Activated CD8-positive, alpha-beta memory T cell treated with anti-CD3 and anti-CD28 coated beads, Interleukin-2, amount 50 U/mL, for 4 hours (primary cell): ENCODE measurements at places on chromosomes 7 and 10.

- DNase-seq = no peak
These were observed 79.5 kb downstream of the PIP4K2A start for GRCh38 chr10:22634606-22635459.

- DNase-seq = no peak
These were observed 231.5 kb downstream of the ELFN1 start for GRCh38 chr7:1901431-1902210.

DNA sequence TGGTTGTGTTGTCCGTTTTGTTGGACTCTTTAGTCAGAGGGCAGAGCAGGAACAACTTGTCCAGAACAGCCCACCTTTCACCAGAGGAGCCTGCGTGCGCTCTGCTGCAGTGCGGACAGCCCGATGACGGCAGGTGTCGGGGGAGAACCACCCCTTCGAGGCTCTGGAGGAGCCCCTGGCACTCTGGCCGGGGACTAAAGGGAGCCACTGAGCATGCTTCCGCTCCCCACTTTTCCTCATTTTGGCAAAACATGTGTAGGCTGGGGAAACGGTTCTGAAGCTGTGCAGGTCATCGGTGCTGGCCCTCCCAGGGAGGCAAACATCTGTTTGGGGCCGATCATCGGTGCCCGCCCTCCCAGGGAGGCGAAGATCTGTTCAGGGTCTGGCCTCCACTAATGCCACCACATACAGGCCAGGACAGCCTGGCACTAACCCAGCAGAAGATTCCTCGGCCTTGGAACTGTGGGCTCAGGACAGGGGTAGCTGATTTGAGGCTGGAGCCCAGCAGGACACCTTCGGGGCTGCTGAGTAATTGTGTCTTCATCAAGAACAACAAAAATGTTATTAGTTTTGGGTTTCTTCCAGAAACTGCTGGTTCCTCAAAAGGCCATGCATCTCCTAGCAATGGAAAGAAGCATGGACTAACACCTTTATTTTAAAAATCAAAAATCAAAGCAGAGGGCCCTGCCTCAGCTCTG is 124.4 kb upstream of the TCERG1L start:
- DNase-seq = no peak

GRCh38 chr7:40276061-40276460 is 141.3 kb downstream of the SUGCT start:
- DNase-seq = no peak

GRCh38 chr7:681551-682307 is 44.8 kb upstream of the DNAAF5 start:
- no peak for DNase-seq

- DNase-seq = no peak
These were observed 62.1 kb downstream of the CHN2 start for GRCh38 chr7:29256693-29257002.

- DNase-seq = no peak
These were observed 117.9 kb downstream of the NPY start for GRCh38 chr7:24401628-24402593.

GRCh38 chr7:93574646-93575554 is at the start of gene CALCR:
Gene CALCR, minus strand, starts transcription at chr7:93574724. Its CDS starts 87,743 bp downstream, at chr7:93486981.
- DNase-seq = no peak

- DNase-seq = no peak
These were observed 191.6 kb downstream of the FANK1 start for GRCh38 chr10:126087796-126088505.

DNA sequence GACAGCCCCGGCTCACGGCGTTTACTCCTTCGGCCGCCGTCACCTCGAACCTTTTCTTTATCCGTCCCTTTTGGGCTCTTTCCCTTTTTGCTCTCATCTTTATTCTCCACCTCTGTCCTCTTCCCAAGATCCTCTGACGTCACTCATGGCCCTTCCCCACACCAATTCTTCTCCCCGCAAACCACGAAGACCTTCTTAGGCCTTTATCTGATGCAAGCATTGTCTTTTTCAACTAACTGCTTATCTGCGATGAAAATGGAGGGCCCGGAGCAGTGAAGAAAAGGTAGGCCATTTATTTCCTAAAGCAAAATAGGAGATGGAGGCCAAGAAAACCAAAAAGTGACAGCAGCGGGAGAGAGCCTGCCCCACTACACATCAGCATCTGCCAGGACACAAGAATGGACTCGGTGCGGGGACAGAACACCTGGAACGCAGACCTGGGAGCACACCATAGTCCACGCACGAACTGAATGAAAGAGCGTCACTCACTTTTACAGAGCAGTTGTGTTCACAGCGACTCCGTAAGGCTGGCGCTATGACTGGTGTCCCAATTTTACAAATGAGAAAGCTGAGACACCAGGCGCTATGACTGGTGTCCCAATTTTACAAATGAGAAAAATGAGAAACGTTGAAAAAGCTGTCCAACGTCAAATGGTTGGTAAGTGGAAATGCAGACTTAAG is 45.3 kb downstream of the ZNF777 start:
- no peak for DNase-seq

DNA sequence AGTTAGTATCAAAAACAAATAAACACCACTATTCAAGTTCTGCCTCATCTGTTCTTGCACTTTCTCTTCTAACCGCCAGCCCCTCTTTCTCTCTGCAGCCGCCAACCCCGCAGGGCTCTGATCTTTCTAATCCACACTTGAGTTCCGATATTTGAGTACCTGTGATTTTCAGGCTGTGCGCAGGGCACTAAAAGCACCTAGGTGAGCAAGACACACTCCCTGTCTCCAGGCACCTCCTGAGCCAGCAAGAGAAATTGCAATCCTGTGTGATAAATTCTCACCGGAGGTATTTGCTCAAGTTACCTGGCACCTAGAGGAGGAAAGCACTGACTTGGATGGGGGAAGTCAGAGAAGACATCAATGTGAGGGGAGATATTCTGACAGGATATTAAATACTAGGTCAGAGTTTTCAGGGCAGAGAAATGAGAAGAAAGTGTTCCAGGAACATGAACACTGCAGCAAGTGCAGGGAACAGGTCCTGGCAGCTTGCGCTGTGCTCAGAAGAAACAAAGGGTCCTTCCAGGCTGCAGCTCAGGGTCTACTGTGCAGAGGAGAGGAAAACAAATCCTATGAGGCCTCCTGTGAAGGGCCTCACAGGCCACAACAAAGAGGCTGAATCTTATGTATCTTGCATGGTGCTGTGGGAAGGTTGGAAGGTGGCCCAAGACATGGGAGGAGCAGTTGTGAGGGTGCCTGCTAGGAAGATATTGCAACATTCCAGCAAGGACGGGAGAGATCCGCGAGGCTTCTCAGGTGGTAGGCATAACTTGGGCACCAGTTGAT is 568.7 kb upstream of the MGMT start:
- no peak for DNase-seq

DNA sequence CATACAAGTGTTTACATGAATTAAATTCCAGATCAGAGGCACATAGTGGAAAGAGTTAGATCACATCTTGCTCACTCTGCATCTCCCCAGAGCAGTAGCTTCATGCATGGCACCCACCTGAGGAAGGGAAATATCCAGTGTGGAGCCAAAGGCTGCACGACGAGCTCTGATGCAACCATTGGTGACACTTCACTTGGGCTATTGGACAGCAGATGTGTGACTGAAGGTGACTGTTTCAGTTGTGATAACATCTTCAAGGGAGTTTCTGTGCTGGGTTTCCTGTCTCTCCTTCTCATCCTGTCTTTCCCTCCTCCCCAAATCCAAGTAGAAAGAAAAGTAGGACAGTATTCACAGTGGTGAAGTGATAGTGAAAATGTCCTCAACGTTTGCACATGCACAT is 115.0 kb downstream of the TAF3 start:
- DNase-seq = no peak

DNA sequence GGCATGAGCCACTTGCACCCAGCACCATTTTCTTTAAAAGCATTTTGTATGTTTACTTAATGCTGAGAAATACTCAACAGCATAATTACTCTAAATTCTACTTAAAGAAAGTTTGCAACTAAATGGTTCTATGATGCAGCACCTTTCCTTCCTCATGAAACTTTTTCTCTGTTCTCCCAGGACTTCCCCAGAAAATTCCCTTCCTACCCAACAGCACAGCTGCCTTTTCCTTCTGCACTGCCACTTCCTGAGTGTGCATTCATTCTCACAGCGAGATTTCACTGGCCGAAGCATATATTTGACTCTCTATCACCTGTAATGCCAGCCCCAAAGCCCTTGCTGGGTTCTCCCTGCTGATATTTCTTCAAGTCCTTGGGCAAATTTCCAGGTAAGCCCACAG is 41.5 kb upstream of the DGKI start:
- no peak for DNase-seq

GRCh38 chr10:122774231-122774630 is 71.4 kb downstream of the CUZD1 start:
- no peak for DNase-seq

DNA sequence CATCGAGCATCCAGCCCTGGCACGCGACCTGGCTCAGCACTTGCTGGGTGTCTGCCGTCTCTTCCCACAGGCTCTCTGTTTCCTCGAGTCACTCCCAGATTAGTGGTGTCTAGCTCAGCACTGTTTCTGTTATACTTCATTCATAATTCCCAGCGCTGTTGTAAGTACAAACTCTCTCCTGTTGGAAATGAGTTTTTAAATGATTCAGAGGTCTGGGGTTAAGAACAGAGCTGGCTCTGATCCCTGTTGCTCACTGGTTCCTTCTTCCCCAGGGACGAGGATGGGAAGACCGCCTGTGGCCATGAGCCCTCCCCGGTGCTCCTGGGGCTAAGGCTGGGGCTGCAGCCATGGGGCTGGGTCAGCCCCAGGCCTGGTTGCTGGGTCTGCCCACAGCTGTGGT is 17.3 kb upstream of the C10orf95 start:
- DNase-seq = no peak

DNA sequence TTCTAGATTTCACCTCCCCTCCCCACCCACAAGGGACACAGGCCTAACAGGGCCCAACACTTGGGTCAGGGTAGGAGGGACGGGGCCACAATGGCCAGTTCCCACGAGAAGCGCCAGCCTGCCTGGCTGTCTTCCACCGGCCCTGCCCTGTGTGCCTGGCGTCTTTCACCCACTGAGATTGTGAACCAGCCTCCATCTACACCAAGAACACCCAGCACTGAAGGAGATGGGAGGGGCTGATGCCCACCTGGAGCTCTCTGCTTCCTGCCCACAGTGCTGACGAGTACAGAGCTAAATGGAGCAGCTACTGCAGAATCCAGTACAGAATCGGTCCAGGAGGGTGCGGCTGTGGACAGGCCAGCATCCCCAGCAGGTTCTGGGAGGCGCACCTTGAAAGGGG is 2.4 kb upstream of the ASIC3 start:
- no peak for DNase-seq

GRCh38 chr7:100093054-100093453 is 4.3 kb downstream of the COPS6 start:
- DNase-seq = no peak

GRCh38 chr10:87550741-87551140 is 46.0 kb downstream of the MINPP1 start:
- no peak for DNase-seq

DNA sequence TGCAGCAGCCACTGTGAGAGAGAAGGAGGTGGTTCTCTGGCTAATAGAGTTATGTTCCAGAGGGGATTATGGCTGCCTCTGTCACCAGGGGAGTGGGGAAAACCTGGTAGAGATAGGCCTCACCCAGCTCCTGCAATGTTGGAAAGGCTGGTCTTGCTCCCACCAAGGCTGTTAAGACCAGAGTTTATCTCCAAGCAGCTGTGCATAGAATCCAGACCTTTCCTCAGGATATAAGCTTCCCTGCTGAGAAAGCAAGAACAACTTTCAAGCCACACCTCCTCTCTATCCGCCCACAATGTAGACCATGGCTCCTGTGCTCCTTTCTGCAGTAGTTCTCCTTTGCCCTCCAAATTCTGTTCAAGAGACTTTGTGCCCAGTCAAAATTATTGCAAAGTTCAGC is 1375.4 kb downstream of the REEP3 start:
- no peak for DNase-seq

GRCh38 chr7:30150711-30151110 is 15.9 kb downstream of the MTURN start:
- no peak for DNase-seq

GRCh38 chr7:5477723-5478531 is 54.3 kb upstream of the TNRC18 start:
- DNase-seq = no peak

GRCh38 chr10:3924344-3924743 is 139.3 kb upstream of the KLF6 start:
- no peak for DNase-seq

DNA sequence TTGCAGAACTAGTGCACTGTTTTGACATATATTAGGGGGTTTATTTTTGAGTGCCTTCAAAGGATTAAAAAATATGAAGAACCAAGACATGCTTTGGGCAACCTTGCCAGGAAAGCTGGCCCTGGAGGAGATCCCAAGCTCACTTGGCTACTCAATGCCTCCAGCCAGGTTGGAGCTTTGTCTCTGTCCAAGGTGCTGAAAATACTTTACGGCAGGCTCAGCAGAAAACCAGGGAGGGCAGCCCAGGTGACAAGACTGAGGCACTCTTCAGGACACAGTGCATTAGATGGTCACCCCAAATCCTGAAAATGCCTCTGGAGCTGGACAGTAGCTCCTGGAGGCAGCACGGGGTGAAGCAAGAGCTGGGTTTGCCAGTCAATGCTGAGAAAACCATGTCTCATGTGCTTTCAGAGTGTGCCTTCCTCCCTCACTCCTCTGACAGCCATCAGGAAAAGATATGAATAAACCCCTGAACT is 5.8 kb upstream of the KCNH2 start:
- no peak for DNase-seq

GRCh38 chr7:140485500-140486265 is 6.4 kb upstream of the MKRN1 start:
- no peak for DNase-seq
